ENCODE measurements at places on chromosomes 5 and 9. TPM values are rescaled to one million over a fixed set of nuclear protein-coding genes. Genes with fewer than 3 reads are reported as not detected.

Gene CER1
- total RNA-seq = 2.8 TPM

GRCh38 chr9:96082516-96083232 is 207.2 kb downstream of the ERCC6L2 start:
- no peak overlapping the region for H3K4me3 ChIP-seq
- H3K27ac ChIP-seq = no peak overlapping the region
- H3K27me3 ChIP-seq = peaks cover 19% of the 10 kb centered on the region
- DNase-seq = no peak
- no peaks in the 10 kb centered on the region for H3K4me1 ChIP-seq

DNA sequence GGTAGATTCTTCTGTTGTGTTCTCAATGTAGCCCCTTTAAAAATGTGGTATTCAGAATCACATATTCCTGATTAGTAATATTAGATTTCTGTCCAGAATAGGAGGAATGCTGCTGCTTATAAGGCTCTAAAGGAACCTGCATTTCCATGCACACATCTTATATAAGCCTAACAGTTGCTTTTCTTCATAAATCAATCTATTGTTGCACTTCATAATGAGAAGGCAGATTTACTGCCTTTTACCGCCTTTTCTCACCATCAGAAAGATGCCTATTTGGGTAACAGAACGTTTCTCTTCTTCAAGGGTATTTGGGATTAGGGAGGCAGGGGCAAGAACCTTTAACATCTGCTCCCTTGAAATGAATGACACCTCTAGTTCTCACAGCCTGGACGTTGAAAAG is 243.4 kb downstream of the MLLT3 start:
- no peak for DNase-seq
- H3K4me1 ChIP-seq = no peaks in the 10 kb centered on the region
- H3K27ac ChIP-seq = no peak overlapping the region
- no peak overlapping the region for H3K4me3 ChIP-seq

- no peaks in the 10 kb centered on the region for H3K36me3 ChIP-seq
- H3K27me3 ChIP-seq = no peaks in the 10 kb centered on the region
- H3K4me3 ChIP-seq = peak overlapping the region; percentile 38
- no peak overlapping the region for H3K27ac ChIP-seq
- H3K4me1 ChIP-seq = peaks cover 3% of the 10 kb centered on the region
- peak; percentile 18 for DNase-seq
These were observed 158.5 kb downstream of the TRPM6 start for GRCh38 chr9:74729136-74729695.

- peaks cover 3% of the 10 kb centered on the region for H3K4me1 ChIP-seq
- H3K27ac ChIP-seq = no peak overlapping the region
- no peak for DNase-seq
- no peaks in the 10 kb centered on the region for H3K36me3 ChIP-seq
These were observed 283.2 kb downstream of the TAF11L14 start for GRCh38 chr5:17917465-17917864.

DNA sequence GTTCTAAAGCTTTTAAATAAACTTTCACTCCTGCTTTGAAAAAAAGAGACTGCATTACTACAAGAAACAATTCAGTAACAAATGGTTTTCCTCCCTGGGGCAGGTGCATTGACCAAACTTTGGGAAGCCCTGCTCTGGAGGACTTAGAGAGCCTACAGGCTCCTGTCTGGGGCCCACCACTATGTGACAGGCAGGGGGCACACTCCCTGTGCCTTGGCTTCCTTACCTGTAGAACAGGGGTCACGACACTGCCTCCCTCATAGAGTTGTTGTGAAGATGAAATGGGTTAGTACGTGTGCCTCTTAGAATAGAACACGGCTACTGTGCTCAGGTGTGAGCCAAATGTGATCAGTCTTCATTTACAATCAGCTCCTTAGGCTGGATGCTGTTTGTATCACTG is 130.1 kb downstream of the GPBP1 start:
- H3K36me3 ChIP-seq = no peaks in the 10 kb centered on the region
- no peak for DNase-seq
- peaks cover 15% of the 10 kb centered on the region for H3K4me1 ChIP-seq
- H3K27me3 ChIP-seq = no peaks in the 10 kb centered on the region
- H3K27ac ChIP-seq = no peak overlapping the region

- peaks cover 4% of the 10 kb centered on the region for H3K4me1 ChIP-seq
- no peaks in the 10 kb centered on the region for H3K27me3 ChIP-seq
- DNase-seq = peak; percentile 8
- no peaks in the 10 kb centered on the region for H3K36me3 ChIP-seq
These were observed 21.6 kb downstream of the BHMT start for GRCh38 chr5:79133121-79133656.

DNA sequence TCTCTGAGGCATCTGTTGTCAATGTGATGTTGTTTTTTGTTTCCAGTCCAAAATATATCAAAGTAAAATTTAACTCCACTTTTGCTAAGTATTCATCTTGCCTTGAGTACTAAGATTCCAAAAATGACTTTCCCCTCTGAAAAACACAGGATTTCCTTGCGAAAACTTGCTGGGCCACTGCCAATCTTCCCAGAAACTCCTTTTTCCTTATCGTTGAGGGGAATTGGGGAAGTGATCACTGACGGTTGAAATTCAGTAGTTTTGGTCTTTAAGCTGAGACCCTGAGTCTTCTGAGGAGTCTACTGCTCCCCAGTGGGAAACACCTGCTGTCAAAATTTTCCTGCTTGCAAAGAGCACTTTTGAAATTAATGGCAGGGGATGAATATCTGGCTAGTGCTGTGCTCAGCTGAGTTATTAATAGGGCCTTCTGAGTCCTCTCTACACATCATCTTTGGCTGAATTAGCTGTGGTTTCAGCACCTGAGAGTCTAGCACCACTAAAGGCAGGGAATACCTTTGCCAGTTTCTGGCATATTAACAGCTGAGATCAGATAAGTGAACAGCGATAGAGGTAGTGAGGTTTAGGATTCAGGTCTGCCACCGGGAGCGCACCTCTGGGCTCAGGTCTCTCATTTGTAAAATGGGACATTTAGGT is 18.0 kb downstream of the TLR4 start:
- H3K27ac ChIP-seq = no peak overlapping the region
- no peak overlapping the region for H3K4me3 ChIP-seq
- H3K27me3 ChIP-seq = no peaks in the 10 kb centered on the region
- H3K36me3 ChIP-seq = no peaks in the 10 kb centered on the region
- H3K4me1 ChIP-seq = peaks cover 25% of the 10 kb centered on the region
